Inflammatory macrophage (primary cell): ENCODE measurements at places on chromosomes 7 and 10.

- no peak for DNase-seq
Observed at GRCh38 chr10:120386896-120387295, 70.1 kb upstream of the PLPP4 start.

GRCh38 chr7:137658190-137658900, 188.4 kb downstream of the DGKI start:
- DNase-seq = no peak

- DNase-seq = no peak
Observed at GRCh38 chr10:97381626-97382025, 19.5 kb downstream of the RRP12 start.

GRCh38 chr10:53153831-53154230, 381.2 kb upstream of the MBL2 start:
- DNase-seq = no peak

GRCh38 chr7:8260871-8261694, 884 bp downstream of the ICA1 start:
- peak; percentile 51 for DNase-seq

GRCh38 chr10:117096599-117097201, 41.4 kb downstream of the VAX1 start:
- DNase-seq = no peak

DNA sequence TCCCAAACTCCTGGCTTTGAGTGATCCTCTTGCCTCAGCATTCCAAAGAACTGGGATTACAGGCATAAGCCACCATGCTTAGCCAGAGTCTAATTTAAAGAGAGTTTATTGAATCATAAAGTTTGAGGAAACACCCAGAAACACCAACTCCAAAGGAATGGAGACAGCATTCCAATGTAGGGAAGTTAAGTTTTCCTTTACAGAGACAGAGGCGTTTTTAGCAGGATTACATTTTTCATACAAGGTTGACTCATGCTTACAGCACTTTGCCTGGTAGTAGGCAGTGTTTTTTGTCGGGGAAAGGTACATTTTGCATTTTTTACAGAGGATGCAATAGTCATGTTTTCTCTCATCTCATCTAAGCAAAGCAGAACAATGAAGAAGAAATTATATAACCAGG, 18.9 kb upstream of the OPN4 start:
- no peak for DNase-seq

DNA sequence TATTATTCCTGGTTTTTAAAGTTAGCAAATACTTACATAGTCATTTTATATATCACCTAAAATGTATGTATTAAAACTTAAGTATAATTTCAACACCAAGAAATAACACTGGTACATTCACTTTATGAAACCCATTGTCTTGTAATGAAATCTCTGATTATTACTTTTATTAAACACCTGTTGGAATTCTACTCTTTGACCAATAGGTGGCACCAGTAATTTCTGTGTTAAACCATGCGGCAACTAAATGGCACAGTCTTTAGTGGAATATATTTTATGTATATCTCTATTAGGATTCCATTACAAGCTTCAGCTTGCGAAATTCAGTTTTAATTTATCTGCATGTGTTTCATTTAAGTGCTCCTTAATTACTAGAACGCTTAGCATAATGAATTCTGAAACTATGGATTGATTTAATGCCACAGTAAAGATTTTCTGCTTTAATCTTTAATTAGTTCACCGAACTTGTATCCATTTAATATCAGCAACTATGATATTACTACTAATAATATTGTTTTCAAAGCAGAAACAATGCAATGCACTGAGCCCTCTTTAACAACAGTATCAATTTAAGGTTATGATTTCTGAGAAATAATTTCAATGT, 181.3 kb downstream of the MAGI2 start:
- peak; percentile 34 for DNase-seq

- DNase-seq = no peak
Observed at GRCh38 chr10:128645486-128645885, 519.3 kb upstream of the MKI67 start.

GRCh38 chr7:122082670-122083069, 61.4 kb downstream of the AASS start:
- DNase-seq = no peak

- DNase-seq = no peak
Observed at GRCh38 chr10:67926951-67927350, 42.5 kb downstream of the SIRT1 start.

- DNase-seq = no peak
Observed at GRCh38 chr7:1669954-1670893, at the start of gene ELFN1. Gene ELFN1, plus strand, starts transcription at chr7:1670277. Its CDS starts 74,320 bp downstream, at chr7:1744597.

DNA sequence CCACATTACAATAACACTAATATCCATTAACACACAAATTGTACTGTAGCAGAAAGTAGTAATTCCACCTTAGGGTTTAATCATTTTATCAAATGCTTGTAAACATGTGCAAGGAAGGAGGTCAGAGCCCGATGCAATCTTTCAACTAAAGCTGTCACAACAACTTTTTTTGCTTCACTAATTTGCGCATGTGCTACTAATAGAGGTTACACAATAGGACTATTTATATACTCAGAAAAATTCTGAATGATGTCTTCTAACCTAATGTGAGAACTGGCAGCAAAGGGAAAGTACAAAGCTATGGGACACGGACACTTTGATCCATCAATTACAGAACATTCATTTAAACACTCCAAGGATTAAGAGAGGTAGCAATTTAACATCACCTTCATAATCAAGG, 244.4 kb downstream of the CHCHD3 start:
- DNase-seq = no peak

DNA sequence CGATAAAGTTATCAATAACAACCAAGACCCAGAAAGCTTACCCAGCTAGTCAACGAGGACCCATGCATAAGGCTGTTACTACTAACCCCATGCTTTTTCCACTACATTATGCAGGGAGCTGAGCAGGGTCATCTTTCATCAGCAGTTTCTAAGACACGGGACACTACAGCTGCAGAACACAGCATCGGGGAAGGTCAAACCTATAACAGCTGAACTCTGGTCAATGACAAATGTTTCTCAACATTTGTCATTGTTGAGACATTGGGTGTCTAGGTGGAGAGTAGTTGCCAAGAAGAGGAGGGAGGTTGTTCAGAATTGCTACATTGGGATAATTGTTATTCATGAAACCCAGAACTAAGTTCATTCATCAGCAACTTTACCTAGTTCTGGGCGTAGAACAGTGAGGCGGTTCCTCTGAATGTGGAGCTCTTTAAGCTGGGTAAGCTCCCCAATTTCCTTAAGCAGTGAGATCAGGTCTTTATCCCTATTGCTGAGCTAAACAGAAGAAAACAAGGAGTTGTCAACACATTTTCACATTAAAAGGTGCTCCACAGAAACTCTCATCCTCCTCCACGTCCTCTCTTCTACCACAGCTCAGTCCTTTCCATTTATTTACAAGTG, 105.6 kb downstream of the ZNF22 start:
- no peak for DNase-seq

GRCh38 chr10:69382382-69383117, 34.2 kb downstream of the TACR2 start:
- DNase-seq = no peak

GRCh38 chr7:98281757-98282606, 496 bp downstream of the BRI3 start:
- no peak for DNase-seq

DNA sequence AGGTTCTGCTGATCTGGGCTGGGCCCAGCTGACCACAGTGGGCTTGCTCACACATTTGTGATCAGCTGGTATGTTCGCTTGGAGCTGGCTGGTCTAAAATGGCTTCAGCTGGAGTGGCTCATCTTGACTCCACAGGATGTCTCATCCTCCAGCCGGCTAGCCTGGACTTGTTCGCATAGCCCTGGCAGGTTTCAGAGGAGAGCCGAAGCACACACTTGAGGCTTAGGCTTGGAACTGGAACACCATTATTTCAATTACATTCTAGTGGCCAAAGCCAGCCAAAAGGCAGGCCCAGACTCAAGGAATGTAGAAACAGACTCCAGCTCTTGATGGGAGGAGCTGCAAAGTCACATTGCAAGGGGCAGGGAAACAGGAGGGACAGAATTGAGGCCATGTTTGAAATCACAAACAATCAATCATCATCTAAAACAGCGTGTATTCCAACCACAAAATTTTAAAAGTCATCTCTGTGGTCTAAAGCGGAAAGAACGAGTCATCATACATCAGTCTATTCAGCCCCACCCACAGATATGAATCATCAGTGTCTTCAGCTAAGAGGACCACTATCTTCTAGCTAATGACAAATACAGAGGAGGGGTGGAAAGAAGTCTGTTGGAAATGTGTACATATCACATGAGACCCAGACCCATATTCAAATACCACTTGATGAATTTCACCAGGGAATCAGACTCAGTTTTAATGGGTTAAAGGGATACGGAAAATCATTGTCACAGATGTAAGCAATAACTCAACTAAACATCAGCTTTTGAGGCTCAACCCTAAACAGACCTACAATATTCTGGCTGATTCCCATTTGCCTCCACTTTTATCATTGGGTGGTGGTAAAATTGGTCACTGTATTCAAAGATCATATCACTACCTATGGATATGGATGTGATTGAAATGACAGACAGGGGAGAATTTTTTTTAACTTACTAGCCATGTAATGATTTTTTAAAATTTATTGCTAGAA, 139.0 kb upstream of the MKLN1 start:
- DNase-seq = peak; percentile 81

GRCh38 chr10:15485027-15485426, 113.9 kb upstream of the FAM171A1 start:
- DNase-seq = no peak
